ENCODE measurements at places on chromosomes 2 and 18.

DNA sequence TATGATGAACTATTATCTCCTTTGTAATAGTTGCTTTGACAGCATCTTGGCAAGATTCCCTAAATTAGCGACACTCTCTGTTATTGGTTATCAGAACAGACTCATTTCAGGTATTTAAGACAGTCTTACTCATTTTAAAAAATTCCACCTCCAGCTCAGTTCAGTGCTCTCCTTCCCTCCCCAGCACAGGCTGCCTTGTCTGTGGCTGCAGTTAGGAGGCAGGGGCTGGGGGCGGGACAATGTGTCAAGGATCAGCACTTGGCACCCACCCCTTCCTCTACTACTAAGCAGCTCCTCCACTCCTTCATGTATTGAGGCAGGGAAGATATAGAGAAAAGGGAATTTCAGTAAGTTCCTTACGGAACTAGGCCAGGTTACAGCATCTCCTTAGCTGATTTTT lies 85.0 kb downstream of the VSNL1 start:
- DNase-seq: no peak

DNA sequence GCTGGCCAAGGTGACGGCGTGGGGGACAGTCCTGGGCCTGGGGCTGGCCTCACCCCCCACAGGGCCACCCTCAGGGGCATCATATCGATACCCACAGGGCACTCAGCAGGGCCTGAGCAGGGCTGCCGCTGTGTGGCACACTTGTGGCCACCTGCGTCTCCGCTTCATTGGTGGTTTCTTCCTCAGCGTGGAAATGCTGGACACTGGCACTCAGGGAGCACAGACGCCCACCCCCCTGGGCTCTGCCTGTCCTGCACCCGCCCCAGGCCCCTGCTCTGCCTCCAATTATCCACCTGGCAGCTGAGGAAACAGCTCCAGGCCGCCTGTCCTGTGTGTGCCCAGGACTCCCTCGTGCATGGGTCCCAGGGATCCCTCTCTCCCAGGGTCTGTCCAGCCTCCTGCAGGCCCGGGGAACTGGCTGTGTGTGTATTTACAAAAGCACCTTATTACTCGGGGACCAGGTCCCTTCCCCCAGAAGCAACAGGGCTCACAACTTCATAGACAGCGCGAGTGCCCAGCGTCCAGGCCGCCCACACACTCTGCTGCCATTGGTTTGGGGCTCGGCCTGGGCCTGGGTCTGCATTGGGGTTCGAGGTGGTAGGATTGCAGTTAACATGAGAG lies 13.1 kb downstream of the CROCC2 start:
- DNase-seq: no peak

DNA sequence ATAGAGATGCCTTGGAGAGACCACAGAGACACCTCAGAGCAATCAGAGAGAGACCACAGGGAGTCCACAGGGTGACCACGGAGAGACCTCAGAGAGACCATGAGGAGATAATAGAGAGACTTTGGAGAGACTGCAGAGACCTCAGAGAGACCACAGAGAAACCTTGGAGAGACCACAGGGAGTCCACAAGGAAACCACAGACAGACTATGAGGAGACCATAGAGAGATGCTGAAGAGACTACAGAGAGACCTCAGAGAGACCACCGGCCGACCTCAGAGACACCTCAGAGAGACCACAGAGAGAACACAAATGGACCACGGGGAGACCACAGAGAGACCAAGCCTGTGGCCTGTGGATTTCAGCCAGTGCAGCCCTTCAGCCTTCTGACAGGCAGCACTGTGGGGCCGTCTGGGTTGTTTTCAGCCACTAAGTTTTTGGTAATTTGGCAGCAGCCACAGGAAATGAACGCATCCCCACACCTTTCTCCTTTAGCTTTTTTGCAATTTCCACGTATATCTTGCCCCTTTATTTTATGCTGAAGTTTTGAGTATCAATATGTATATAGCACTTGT lies 11.4 kb upstream of the TMEM18 start:
- DNase-seq: no peak

DNA sequence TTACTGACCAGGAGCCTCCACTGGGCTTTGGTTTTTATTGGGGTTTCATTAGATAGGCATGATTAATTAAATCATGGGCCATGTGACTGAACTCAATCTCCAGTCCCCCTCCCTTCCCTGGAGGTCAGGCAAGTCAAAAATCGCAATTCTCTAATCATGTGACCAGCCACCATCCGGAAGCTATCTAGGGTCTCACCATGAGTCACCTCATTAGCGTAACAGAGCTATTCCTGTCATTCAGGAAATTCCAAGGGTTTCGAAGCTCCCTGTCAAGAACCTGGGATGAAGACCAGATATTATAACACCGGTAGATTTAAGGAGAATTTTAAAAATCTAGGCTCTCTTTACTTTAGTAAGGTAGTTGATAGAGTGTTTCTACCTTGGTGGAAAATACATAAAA lies 180.3 kb upstream of the TCF4 start:
- no peak for DNase-seq

DNA sequence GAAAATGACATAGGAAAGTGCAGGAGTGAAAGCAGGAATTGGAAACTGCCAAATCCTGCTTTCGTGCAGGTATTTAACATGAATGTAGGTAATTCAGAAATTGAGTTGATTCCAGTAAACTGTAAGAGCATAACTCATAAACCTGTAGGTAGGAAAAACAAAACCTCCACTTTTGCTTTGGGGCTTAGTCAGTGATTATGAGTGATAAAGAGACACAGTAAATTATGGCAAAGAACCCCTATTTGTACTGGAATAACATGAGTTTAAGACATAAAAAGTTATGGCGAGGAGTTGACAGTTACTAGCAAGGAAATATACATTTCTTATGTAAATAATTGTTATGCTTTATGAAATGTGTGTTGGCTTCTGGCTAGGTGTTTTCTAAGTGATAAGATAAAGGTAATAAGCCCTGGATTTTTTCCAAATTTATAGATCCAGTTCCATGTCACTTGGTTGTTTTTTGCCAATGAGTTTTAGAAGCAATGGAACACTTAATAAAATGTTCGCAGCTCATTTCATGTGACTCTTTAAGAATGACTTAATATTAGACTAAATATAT lies 17.3 kb downstream of the MAP3K20 start:
- DNase-seq: no peak

GRCh38 chr18:68555879-68556301 lies 159.0 kb downstream of the TMX3 start:
- DNase-seq: no peak

GRCh38 chr18:9546468-9546867 lies 67.9 kb downstream of the PPP4R1 start:
- no peak for DNase-seq

GRCh38 chr2:238235331-238235732 lies 4.5 kb downstream of the HES6 start:
- DNase-seq: no peak

- no peak for DNase-seq
Observed at GRCh38 chr18:48409591-48410094, 460 bp upstream of the ZBTB7C start.

GRCh38 chr2:241870611-241871537 lies 1.3 kb downstream of the RTP5 start:
- no peak for DNase-seq

- DNase-seq: no peak
Observed at GRCh38 chr18:70459251-70459650, 170.4 kb downstream of the SOCS6 start.

DNA sequence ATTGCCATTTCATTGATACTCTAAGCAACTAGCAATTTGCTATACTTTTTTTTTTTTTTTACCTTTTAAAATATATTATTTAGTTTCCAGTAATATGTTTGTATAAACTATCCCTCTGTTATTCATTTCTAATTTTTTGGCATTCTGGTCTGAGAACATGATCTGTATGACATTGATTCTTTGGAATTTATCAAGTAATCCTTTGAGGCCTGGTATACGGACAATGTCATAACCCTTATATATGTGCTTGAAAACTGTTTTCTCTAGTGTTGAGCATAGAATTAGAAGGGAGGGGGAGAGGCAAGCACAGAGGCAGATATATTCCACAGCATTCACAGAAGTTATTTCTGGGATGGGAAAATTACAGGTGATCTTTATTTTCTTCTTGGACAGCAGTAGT lies 48.2 kb upstream of the POLE4 start:
- DNase-seq: no peak
